ENCODE measurements at places on chromosomes 6 and 20.

- no peak for DNase-seq
Observed at GRCh38 chr6:157126183-157127098, 196.9 kb downstream of the TMEM242 start.

DNA sequence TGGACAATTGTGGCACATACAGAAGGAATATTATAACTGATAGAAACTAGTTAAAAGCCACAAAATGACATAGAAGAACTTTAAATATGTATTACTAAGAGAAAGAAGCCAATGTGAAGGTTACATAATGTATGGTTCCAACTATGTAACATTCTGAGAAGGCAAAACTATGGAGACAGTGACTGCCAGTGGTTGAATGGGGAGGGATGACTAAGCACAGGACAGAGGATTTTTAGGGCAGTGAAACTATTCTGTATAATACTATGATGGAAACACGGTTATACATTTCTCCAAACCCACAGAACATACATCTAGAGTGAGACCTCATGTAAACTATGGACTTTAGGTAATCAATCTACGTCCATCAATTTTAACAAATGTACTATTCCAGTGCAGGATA is 22.4 kb downstream of the SYNCRIP start:
- DNase-seq, result no peak

- DNase-seq, result no peak
Observed at GRCh38 chr6:166942393-166943168, 13.8 kb downstream of the RNASET2 start.

DNA sequence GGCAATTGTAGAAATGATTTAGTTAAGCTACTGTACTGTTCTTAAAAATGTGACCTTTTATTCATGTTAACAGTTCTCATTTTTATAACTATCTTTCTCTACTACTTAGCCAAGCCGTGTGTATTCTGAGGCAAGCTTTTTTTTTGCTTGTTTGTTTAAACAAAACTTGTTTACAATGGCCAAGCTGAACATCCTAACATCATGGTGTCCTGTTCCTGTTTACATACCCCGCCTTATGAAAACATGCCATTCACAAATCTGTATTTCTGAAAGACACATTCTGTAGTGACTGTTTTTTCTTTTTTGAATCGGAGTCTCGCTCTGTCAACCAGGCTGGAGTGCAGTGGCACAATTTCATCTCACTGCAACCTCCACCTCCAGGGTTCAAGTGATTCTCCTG is 140.9 kb downstream of the NCOA3 start:
- no peak for DNase-seq
